ENCODE measurements at places on chromosomes 3 and 15.

DNA sequence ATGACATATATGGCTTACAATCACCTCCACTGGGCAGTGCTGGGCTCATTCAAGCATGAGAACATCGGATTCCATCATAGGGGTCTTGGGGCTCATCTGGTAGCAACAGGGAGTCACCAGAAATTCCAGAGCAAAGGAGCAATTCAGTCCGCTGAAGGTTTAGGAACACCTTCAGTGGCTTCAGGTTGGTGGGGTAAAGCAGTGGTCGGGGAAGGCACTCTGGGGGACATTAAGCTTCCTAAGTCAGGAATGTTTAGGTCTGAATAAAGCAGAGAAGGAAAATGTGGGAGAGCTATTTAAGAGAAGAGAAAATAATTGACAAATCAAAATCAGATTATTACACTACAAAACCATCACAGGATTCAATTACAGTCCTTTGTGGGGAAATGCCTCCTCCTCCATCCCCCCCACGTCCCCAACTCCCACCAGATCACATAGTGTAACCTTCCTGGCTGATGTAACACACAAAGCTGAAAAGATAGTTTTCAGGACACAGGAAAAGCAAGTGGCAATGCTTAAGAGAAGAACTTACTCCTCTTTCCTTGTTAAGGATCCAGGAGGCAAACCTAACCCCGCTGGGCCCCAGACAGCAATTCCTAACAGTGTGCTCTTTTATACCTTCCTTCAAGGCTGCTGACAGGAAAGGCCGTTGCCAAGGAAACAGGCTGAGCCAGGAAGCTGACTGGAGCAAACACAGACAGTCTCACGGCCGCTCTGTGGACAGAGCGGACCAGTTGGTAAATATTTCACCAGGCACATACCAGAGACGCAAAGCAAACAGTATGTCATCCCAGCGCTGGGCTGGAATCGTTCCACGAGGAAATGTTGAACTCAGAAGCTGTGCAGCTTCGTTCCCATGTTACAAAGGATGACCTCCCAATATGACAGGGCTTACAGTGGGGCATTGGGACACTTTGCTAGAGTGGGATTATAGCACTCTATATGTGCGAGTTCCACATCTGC lies 57.5 kb upstream of the LMCD1 start:
- DNase-seq: no peak

GRCh38 chr15:35141743-35142471 lies 56.8 kb upstream of the NANOGP8 start:
- no peak for DNase-seq

DNA sequence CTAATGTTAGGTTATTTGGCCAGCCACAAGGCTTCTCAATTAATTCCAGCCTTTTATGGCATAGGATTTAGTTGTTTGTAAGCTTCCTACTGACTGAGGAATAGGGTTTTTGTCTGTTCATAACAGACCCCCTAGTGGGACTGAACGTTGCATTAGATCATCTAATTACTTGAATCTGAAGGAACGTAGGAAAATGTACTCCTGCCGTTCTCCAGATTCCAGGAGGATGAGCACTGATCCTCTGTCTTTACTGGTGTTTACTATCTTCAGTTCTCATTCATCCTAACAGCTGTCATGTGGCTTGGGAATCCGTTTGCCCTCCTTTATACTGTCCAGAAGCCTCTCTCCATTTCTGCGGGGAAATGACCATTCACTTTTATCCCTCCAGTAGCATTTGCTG lies 52.7 kb downstream of the RAD54L2 start:
- DNase-seq: no peak

DNA sequence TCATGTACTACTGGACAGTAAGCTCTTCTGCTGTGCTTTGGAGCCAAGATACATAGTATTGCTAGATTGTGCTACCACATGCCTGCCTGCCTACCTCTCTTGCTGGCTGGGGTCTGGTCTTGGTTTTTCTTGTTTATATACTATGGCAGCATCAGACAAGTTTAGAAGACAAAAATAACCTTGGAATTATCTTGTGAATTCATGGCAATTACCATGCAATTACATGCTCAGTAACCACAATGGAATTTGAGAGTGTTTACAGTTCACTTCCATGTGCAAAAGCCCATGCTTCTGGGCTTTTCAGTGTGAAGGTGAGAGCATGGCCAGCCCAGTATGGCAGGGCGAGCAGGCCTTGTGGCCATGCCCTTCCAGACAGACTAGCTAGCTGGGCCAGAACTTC lies 48.0 kb upstream of the C15orf61 start:
- DNase-seq: no peak

DNA sequence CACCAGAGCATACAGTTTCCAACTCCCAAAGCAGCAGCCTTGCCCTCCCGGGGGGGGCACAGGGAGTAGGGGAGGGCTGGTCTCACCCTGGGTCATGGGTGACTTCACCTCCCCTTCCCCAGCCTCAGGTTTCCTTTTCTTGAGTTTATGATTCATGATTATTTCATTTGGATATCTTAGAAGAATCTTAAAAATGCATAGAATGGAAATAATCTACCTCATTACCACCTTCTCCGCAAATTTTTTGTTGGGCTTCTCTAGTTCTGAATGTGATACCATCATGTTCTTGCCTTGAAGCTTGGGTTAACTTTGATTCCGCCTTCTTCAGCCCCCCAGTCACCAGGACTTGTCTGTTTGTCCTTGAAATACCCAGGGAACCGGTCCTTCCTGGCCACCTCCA lies 148.8 kb upstream of the ROPN1 start:
- DNase-seq: no peak

- DNase-seq: no peak
These were observed 6.5 kb upstream of the TM4SF18 start for GRCh38 chr3:149339931-149340309.

DNA sequence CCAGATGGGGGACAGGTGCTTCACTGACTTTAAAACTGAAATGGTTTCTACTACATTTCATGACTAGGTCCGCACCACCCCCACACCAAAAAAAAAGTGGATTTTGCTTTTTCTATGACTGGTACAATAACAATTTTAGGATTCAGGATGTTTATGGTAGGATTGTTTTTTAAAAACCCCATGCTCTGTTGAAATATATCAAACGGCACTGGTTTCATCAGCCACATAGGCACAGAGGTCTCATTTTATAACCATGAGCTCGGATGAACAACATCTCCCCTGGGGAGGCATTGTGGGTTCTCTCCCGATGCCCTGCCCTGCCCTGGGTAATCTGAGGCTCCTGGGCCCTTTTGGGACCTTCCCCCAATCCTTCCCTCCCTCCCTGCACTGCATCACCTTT lies 202.7 kb upstream of the KBTBD8 start:
- DNase-seq: no peak

- no peak for DNase-seq
These were observed 237.6 kb upstream of the SETMAR start for GRCh38 chr3:4065554-4065953.

DNA sequence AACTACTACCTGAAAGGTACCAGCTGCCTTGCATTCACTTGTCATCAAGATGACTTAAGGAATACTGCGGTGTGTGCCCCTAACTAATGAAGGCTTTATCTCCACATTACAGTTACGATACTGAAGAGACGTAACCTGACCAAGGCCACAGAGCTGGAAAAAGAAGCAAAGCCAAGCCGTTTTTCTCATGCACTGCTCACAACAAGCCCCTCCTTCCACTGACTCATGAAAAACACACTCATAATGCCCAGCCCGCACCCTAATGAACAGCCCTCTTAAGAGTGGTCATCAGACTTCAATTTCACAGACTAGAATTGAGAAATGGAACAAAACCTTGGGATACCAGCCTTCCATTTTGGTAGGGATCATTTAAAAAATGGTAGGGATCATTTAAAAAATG lies 11.6 kb downstream of the PSMD6 start:
- no peak for DNase-seq

DNA sequence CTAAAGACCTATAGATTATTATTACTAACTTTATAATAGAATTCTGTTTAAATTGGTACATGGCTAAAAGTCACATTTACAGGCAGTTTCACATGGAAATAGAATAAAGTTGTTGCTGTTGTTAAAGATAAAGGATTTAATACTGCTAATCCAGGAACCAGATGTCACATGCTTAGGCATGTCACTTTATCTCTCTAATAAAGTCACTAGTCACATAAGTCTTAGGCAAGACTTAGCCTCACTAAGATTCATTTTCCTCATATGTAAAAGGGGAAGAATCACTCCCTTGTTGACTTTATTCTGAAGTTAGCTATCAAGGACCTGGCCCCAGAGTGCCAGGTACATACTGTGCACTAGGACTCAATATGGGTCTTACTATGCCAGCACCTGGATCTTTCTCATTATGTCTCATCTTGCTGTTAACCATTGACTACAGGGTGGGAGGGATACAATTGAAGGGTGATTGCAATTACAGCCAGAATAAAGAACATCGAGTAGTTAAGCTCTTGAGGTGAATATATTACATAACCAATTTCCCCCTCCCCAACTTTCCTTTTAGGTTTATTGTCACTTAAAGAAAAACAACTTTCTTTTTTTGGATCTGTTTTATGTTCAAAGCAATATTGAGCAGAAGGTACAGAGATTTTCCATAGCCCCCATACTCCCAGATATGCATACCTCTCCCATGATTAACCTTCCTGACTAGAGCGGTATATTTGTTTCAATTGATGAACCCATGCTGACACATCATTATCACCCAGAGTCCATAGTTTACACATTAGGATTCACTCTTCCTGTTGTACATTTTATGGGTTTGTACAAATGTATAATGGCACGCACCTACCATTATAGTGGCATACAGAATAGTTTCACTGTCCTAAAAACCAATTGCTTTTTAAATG lies 36.6 kb downstream of the LNP1 start:
- DNase-seq: no peak

DNA sequence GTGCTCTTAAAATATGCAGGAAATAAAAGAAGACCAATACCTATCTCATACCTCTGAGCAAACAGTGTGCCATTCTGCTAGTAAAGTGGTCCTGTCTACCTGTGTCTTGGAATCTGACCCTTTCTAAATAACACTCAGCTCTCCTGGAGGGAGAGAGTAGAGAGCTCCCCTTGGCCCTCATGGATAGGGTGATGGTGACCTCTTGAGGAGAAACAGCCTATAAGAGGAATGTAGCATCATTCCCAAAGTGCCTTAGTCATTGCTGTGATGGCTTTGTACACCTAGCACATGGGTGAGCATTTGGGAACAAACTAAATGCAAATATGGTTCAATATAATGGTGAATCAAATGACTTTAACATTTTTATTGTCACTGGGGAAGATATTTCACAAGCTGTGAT lies 10.0 kb downstream of the SNTN start:
- no peak for DNase-seq

- no peak for DNase-seq
These were observed 6.0 kb downstream of the CCR2 start for GRCh38 chr3:46359733-46360493.

- DNase-seq: no peak
These were observed 53.9 kb upstream of the KLF13 start for GRCh38 chr15:31272558-31273257.

GRCh38 chr3:187021748-187022402 lies 91.5 kb downstream of the ST6GAL1 start:
- DNase-seq: no peak

DNA sequence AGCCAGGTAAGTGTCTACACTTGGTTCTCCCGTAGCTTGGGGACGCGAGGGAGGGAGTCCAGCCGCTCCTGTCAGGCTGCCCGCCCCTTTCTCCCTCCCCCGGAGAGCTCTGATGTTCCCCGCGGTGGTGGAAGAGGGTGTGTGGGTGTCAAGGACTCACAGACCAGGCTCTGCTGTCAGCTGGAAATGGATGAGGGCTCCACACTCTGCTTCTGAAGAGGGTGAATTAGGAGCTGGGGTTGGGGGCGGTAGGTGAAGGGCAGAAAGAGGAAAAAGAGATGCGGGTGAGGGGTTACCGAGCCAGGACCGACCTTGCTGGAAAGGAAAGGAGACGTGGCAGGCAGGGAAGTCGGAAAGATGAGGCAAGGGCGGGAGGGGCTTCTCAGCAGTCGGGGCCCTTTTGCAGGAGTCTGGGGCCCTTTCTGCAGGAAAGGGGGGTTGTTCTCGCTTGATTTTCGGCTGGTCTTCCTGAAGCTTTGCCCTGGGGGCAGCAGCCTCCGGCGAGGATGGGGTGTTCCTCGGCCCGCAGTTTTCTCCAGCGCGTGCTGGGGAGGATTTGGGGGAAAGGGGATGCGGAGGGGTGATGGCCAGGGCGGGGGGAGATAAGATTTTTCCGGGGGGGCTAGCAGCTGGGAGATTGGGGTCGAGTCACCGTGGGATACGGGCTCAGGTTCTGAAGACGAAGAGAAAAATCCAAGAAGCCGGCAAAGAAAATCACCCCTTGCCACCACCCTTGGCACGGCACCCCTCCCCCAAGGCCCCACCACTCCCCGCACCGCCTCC lies 602 bp upstream of the BAHD1 start:
- DNase-seq: no peak

DNA sequence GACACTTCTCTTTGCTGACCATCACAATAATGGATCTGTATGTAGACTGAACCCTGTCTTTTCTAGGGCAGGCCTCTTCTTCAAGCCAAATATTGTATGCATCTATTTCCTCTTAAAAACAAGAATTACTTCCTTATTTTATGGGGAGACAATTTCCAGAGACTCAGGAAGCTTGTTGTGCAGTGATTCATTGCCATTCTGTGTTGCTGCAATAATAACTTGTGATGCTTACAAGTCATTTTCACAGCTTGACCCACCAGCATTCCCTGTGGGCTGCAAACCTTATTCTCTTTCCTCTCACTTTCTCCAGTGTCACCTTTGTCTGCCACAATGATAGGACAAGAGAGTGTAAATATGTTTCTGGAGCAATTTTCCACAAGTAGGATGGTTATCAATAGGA lies 276.7 kb upstream of the SGO1 start:
- no peak for DNase-seq

GRCh38 chr15:64895285-64896065 lies 16.2 kb upstream of the ANKDD1A start:
- DNase-seq: peak; percentile 36

GRCh38 chr3:43621656-43622432 lies at the start of gene ANO10:
Gene ANO10, minus strand, starts transcription at chr3:43622011. Its CDS starts 16,159 bp downstream, at chr3:43605852.
- DNase-seq: peak; percentile 97

- DNase-seq: no peak
These were observed 52.0 kb upstream of the TRPM1 start for GRCh38 chr15:31153531-31153930.

- DNase-seq: no peak
These were observed 271.0 kb upstream of the GADL1 start for GRCh38 chr3:31165399-31165860.

DNA sequence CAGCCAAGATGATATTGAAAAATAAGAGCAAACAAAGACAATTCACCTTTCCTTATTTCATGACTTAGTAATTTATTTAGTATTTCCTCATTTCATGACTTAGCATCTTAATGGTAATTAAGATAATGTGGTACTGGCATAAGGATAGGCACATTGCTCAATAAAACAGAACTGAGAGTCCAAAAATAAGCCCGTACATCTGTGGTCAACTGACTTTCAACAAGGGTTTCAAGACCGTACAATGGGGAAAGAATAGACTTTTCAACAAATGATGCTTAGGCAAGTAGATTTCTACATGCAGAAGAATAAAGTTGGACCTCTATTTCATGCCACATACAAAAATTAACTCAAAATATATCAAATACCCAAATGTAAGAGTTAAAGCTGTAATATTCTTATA lies 603 bp upstream of the PYDC2 start:
- no peak for DNase-seq

- no peak for DNase-seq
These were observed 39.8 kb downstream of the HCN4 start for GRCh38 chr15:73328981-73329380.

- DNase-seq: peak; percentile 8
These were observed 54.5 kb upstream of the GOLGA6B start for GRCh38 chr15:72599855-72600464.

Measured in hippocampal formation (tissue), 2 donors.